ENCODE measurements at places on chromosomes 13 and 19. TPM values are rescaled to one million over a fixed set of nuclear protein-coding genes. Genes with fewer than 3 reads are reported as not detected.
A peak's percentile ranks its signal among the peaks of the same experiment; 100 is the strongest.

DNA sequence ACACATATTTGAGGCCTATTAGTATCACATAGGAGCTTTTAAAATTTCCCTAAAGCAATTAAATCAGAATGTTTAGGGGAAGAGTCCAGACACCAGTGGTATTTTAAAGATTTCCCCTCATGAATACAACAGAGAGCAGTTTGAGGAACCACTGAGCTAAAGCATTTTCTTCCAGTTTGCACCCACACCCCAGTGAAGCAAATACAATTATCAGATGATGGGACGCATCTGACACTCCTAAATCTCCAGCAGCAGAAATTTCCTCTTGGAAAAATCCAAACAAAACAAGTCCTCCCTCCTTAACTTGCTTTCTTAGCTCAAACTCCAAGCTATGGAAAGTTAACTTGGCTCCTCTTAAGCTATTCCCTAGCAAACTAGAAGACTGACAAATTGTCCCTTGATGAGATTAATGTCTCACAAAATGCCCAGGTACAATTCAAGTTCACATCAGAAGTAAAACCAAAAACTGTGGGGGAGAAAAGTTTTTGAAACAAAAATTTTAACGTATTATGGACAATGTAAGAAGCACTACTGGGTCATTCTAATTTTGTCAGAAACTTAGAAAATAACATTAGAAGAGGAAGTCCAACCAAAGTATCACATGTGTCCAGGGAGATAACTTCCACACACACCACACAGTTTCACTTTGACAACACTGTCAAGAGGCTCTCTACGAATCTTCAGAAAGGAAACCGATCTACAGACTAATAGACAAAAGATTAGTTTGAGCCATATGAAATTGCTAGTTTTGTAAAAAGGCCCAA lies 74.1 kb downstream of the ABCC4 start:
- no peak overlapping the region for H3K27ac ChIP-seq
- H3K27me3 ChIP-seq = no peaks in the 10 kb centered on the region
- peaks cover 4% of the 10 kb centered on the region for H3K4me1 ChIP-seq
- H3K4me3 ChIP-seq = no peak overlapping the region
- no peaks in the 10 kb centered on the region for H3K36me3 ChIP-seq

GRCh38 chr13:38575427-38575826 lies 111.5 kb upstream of the FREM2 start:
- peaks cover 11% of the 10 kb centered on the region for H3K4me1 ChIP-seq
- no peak overlapping the region for H3K27ac ChIP-seq
- no peak for DNase-seq

DNA sequence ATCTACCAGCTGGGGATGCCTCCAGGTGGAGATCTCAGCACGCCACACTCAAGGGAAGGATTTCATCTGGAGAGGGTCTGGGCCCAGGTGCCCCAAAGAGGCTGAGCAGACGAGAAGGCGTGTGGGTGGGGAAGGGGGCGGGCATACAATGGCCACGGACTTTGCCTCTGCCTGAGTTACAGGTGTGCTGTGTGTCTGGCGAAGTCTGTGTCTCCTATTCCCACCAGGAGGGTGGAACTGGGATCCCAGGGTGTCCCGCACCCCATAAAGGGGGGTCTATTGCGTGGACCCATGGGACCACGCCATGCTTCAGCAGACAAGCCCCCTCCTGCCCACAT lies 3.6 kb downstream of the TLE2 start:
- H3K27me3 ChIP-seq = no peaks in the 10 kb centered on the region
- H3K4me1 ChIP-seq = peaks cover 22% of the 10 kb centered on the region
- H3K36me3 ChIP-seq = peaks cover 6% of the 10 kb centered on the region

DNA sequence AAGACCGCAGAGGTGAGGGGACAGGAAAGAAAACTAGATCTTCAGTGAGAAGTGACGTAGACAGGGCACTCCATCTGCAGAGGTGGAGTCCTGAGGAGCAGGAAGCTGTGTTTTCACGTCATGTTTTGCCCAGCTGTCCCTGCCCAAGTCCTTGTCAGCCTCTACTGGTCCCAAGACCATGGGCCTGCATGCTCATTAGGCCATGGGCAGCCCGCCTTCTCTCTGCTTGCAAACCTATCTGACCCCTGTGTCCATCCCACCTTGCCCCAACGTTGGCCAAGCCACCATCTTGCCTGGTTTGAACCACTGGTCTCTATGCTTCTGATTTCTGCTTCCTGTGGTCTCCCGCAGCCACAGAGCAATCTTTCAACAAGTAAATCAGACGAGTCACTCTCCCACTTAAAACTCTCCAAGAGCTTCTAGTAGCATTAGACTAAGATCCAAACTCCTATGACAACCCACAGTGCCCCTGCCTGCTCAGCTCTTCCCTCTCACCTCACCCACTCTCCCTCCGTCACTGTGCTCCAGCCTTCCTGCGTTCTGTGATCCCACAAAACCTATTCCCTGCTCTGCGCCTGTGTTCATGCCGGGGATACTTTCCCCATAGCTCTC lies 18.6 kb upstream of the CCNE1 start:
- no peak overlapping the region for H3K27ac ChIP-seq
- no peaks in the 10 kb centered on the region for H3K36me3 ChIP-seq
- H3K4me3 ChIP-seq = no peak overlapping the region
- H3K4me1 ChIP-seq = no peaks in the 10 kb centered on the region
- no peak for DNase-seq

DNA sequence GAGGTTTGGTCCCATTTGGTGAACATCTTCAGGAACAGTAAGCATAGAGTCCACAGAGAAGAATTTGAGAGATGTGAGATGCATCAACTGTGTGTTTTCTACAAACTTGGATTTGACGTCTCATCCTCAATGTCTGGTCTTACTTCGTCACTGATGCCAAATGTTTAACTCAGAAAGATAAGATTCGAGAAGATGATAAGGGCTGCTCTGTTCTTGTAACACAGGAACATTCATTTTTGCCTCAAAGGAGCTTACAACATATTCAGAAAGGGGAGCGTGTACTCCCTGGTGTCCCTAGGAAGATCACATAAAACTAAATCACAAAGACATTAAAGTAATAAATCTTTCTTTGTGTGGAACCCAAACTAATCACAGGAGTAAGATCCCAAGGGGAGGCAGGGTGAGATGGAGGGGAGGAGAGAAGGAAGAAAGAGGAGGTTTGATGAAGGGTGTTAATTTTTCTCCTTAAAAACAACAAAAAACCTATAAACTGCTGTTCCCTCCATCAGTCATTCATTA lies 247.7 kb upstream of the IRS2 start:
- H3K4me1 ChIP-seq = peaks cover 5% of the 10 kb centered on the region
- H3K4me3 ChIP-seq = no peak overlapping the region
- DNase-seq = no peak
- peaks cover 11% of the 10 kb centered on the region for H3K27me3 ChIP-seq

DNA sequence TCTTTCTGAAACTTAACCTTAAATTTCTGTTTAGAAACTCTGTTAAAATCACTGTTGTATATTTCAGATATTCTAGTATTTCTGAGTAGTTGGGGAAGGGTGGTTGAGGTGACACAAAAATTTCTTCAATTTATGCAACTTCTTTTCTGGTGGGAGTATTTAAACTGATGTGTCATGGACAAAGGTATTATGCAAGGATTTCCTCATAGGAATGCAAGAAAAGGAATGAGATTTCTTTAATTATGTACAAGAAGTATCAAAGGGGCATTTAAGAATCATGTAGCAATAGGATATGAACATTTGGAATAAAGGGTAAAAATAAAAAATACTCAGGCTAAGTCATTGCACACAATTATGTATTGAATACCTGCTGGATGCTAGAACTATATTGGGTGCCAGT lies 575.8 kb upstream of the KLF12 start:
- H3K27ac ChIP-seq = no peak overlapping the region
- H3K36me3 ChIP-seq = no peaks in the 10 kb centered on the region
- H3K27me3 ChIP-seq = no peaks in the 10 kb centered on the region
- H3K4me3 ChIP-seq = no peak overlapping the region
- no peak for DNase-seq
- H3K4me1 ChIP-seq = peaks cover 2% of the 10 kb centered on the region

DNA sequence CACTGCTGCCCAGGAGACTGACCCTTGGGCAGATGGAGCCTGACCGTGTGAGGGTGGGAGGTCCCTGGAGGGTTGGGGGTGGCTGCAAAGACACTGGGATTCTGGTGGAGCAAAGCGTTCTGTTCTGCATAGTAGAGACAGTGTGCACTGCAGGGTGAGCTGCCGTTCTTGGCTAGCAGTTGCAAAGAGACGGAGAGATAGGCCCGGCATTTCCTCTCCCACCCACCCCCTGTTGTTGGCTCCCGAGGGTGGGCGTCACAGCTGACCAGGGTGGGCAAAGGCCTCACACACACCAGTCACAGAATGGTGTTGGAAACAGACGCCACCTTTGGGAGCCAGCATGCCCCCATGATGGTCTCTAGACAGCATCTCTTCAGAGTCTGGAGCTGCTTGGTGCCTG lies 11.4 kb downstream of the TMEM255B start:
- no peaks in the 10 kb centered on the region for H3K36me3 ChIP-seq
- no peaks in the 10 kb centered on the region for H3K4me1 ChIP-seq
- no peak overlapping the region for H3K4me3 ChIP-seq
- H3K27ac ChIP-seq = no peak overlapping the region
- H3K27me3 ChIP-seq = peaks cover 6% of the 10 kb centered on the region

GRCh38 chr13:39910041-39910440 lies 254.6 kb downstream of the COG6 start:
- H3K27me3 ChIP-seq = peaks cover 4% of the 10 kb centered on the region
- H3K36me3 ChIP-seq = no peaks in the 10 kb centered on the region
- H3K4me3 ChIP-seq = no peak overlapping the region
- H3K27ac ChIP-seq = no peak overlapping the region

DNA sequence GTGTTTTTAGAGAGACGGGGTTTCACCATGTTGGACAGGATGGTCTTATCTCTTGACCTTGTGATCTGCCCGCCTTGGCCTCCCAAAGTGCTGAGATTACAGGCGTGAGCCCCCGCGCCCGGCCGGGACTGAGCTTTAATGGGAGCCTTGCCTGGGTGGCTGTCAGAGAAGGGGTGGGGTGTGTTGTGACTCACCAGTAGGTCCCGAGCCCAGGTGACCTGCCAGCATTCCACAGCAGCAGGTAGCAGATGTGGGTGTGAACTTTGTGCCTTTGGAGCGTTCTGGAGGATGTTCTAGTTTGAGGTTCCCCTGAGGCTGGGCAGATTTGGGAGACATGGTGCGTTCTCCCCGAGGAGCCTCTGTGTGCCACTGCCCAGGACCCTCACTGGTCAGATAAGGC lies 7.1 kb upstream of the EPN1 start:
- DNase-seq = no peak
- H3K27me3 ChIP-seq = no peaks in the 10 kb centered on the region
- H3K4me1 ChIP-seq = peaks cover 3% of the 10 kb centered on the region
- H3K4me3 ChIP-seq = no peak overlapping the region
- H3K27ac ChIP-seq = peak overlapping the region; percentile 56

- peaks cover 12% of the 10 kb centered on the region for H3K4me1 ChIP-seq
- H3K27me3 ChIP-seq = peaks cover 5% of the 10 kb centered on the region
- DNase-seq = no peak
- no peaks in the 10 kb centered on the region for H3K36me3 ChIP-seq
- H3K27ac ChIP-seq = no peak overlapping the region
These were observed 330.5 kb upstream of the KLF12 start for GRCh38 chr13:74464670-74465069.

DNA sequence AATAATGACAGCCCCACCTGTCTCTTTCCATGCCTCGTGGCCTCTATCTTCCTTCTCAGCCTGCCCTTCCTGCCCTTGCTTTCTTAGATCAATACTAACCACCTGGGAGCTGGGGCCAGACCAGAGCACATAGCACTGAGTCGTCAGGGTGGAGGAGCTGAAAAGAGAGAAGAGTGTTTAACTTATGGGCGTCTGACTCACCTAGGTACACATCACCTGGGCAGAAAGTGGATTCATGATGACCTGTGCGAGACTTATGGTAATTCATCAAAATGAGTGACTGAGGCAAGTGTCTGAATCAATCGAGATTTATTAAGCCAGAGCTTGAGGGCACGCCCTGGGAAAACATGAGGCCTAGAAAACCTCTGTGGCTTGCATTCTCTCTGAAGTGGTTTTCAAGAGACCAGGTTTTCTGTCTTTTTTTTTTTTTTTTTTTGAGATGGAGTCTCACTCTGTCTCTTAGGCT lies 19.2 kb downstream of the CEACAM6 start:
- H3K36me3 ChIP-seq = peaks cover 3% of the 10 kb centered on the region
- H3K27ac ChIP-seq = no peak overlapping the region
- no peak for DNase-seq
- no peaks in the 10 kb centered on the region for H3K4me1 ChIP-seq
- no peaks in the 10 kb centered on the region for H3K27me3 ChIP-seq

- peak overlapping the region; percentile 97 for H3K27ac ChIP-seq
- peak; percentile 37 for DNase-seq
- H3K4me1 ChIP-seq = peaks cover 9% of the 10 kb centered on the region
- H3K36me3 ChIP-seq = peaks cover 8% of the 10 kb centered on the region
These were observed 599 bp upstream of the ARHGEF7 start for GRCh38 chr13:111114362-111115060.

GRCh38 chr19:1474011-1474764 lies 4.8 kb downstream of the C19orf25 start:
- no peak for DNase-seq
- peaks cover 2% of the 10 kb centered on the region for H3K36me3 ChIP-seq
- no peak overlapping the region for H3K27ac ChIP-seq
- H3K4me3 ChIP-seq = no peak overlapping the region
- peaks cover 7% of the 10 kb centered on the region for H3K4me1 ChIP-seq
- H3K27me3 ChIP-seq = peaks cover 22% of the 10 kb centered on the region

Gene AP1M2
- 110 TPM for total RNA-seq
